ENCODE measurements at places on chromosomes 7 and 10.
A peak's percentile ranks its signal among the peaks of the same experiment; 100 is the strongest.

GRCh38 chr7:129412501-129412900, 21.7 kb upstream of the STRIP2 start:
- DNase-seq: no peak

- DNase-seq: no peak
Measured at GRCh38 chr7:43538404-43538771, 44.5 kb upstream of the STK17A start.

GRCh38 chr10:308101-308500, 172.8 kb downstream of the ZMYND11 start:
- DNase-seq: no peak

DNA sequence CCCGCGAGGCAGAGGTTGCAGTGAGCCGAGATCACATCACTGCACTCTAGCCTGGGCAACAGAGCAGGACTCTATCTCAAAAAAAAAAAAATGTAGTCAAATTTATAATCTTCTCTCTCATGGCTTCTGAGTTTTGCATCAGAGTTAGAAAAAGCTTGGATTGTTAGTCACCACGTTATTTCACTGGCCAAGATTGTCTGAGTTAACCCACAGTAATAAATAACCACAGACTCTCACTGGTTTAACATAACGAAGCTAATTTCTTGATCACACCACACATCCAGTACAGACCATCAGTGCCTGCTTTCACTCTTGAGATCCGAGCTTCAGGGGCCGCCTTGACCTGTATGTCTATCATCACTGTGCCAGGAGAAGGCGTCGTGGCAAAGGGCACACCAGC, 116.8 kb upstream of the JCAD start:
- no peak for DNase-seq

- no peak for DNase-seq
Measured at GRCh38 chr7:84665339-84665738, 470.8 kb upstream of the SEMA3A start.

- DNase-seq: peak; percentile 47
Measured at GRCh38 chr10:128463991-128464760, 338.0 kb upstream of the MKI67 start.

DNA sequence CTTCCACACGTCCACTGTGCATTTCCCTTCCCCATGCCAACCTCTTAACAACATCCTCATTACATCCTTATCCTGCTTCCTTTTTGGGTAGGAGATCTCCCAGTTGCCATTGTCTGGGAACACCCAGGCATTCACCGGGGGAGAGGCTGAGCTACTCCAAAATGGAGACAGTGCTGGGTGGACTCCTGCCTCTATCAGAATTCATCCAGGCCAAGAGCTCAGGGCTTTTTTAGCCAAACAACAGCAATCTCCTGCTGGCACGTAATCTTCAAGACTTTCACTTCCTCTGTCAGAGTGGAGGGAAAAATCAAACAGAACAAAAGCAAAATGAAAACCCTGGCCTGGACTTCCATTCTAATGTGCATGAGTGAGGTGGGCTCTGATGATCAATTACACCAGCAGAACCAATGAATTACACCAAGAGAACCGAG, 245.0 kb downstream of the PRPF18 start:
- DNase-seq: no peak

GRCh38 chr10:96266118-96266770, 5.1 kb downstream of the BLNK start:
- DNase-seq: no peak

GRCh38 chr10:133088179-133088955, 643 bp downstream of the ADGRA1 start:
- no peak for DNase-seq

DNA sequence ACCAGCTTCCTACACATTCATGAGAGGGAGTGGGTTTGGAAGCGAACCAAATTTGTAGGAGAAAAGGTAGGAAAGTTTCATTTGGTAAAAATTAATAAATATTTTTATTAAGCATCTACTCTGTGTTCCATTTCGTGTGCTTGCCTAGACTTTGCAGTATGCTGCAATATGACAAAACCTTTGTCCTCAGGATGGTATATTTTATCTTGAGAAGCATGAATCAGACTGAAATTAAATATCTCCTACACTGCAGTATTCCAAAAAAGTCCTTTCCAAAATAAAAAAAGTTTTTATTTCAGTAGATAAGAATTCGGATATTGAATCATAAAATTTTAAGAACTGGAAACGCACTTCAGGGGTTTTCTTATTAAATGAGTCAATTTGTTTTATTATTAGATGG, 47.7 kb downstream of the ANK3 start:
- no peak for DNase-seq

GRCh38 chr10:103696094-103696410, 159.3 kb downstream of the SH3PXD2A start:
- no peak for DNase-seq

GRCh38 chr10:30387646-30388243, 38.7 kb upstream of the MTPAP start:
- no peak for DNase-seq

- no peak for DNase-seq
Measured at GRCh38 chr10:93445978-93446720, 36.0 kb downstream of the MYOF start.

DNA sequence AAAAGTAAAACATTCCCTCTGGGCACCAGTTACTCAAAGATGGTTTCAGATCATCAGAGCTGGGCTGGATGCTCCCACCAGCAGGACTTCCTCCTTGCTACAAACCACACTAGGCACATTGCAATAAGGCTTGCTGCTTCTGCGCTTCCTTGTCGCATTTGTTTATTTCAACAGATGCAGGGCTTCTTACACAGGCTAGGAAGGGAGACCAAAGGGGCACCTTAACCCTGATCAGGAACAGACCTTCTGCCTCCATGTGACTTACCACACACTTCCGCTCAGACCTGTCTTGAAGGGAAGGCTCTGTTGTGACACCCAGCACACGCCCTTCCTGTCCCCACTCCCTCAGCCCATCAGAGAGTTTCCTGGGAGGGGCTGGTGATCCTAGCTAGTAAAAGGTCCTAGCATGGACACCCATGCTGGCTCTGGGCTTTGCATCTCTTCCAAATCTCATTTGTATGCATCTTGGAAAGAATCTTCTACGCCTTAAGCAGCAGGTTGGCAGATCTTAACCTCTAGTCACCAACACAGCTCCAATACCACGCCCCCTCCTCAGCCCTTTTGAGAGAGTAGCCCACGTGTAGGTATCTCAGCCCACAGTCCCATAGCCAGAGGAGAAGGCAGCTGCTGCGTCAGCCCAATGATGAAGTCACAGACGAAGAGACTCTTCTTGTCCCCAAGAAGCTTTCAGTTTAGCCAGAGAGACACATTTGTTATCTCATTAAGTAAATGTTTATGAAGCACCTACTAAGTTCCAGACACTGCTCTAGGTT, 47.1 kb upstream of the SVIL start:
- DNase-seq: peak; percentile 51

DNA sequence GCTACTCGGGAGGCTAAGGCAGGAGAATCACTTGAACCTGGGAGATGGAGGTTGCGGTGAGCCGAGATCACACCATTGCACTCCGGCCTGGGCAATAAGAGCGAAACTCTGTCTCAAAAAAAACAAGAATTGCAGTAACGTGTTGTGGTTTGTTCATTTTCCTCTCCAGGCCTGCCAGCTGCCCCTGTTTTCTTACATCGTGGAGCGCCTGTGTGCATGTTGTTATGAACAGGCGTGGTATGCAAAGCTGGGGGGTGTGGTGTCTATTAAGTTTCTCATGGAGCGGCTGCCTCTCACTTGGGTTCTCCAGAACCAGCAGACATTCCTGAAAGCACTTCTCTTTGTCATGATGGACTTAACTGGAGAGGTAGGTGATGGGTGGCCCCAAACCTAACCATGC, 52.1 kb downstream of the TRRAP start:
- peak; percentile 54 for DNase-seq

- no peak for DNase-seq
Measured at GRCh38 chr10:73376679-73377078, 18.0 kb upstream of the CFAP70 start.

GRCh38 chr10:118865998-118866693, 111.4 kb upstream of the CACUL1 start:
- no peak for DNase-seq

DNA sequence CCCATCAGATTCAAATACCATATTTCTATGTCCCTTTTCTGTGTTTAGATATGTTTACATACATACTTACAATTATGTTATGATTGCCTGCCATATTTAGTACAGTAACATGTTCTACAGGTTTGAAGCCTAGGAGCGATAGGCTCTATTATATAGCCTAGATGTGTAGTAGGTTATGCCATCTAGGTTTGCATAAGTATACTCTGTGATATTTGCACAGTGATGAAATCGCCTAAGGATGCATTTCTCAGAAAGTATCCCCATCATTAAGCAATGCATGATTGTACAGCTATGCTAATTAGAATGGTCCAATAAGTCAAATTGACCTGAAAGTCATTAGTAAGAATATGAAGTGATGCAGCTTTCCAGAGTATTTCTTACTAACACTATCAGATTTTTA, 1171.7 kb upstream of the LRRTM3 start:
- no peak for DNase-seq
